ENCODE measurements at places on chromosomes 6 and 20.

DNA sequence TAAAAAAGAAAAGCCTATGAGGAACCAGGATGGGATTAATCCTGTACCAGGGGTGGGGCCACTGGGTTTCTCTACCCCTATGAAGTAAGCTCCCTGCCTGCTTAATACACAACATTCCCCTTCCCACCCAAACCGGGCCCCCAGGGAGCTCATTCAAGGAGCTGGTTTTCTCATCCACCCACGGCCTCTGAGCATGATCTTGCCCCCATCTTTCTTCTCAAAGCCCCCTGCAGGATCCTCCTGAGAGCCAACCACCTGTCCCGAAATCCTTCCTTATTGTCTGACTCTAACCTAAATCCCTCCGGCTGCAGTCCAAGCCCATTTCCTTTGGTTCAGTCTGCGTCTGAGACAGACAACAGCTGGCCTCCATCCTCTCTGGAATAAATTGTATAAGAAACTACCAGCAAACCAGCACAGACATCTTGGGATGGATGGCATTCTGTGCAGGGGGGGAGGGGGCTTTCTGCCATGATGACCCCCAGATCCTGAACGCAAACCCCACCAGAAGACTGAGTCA is 21.0 kb downstream of the KCNK5 start:
- DNase-seq = no peak

- no peak for DNase-seq
Observed at GRCh38 chr6:156699017-156699421, 78.2 kb upstream of the ARID1B start.

- no peak for DNase-seq
Observed at GRCh38 chr6:106063448-106063850, 22.7 kb upstream of the PRDM1 start.

- no peak for DNase-seq
Observed at GRCh38 chr6:170448751-170449630, 104.1 kb downstream of the PSMB1 start.

GRCh38 chr6:5172041-5172653 is 87.0 kb downstream of the PPP1R3G start:
- DNase-seq = no peak

DNA sequence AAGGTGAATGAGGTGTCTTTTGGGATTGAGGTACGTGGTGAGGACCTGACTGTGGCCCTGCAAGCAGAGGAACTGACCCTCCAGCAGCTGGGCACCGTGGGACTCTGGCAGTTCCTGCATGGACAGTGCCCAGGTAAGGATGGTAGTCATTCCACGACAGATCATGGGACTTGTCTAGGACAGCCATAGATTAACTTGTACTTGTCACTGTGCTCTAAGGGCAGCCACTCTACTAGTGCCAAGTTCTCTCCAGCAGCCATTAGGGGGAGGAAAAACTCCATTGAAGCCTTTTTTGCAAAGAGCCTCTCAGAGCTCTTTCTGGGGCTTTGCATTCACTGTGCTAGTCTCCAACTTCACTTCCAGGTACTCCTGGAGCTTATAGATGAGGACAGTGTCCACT is 20.4 kb downstream of the TAF11 start:
- no peak for DNase-seq

DNA sequence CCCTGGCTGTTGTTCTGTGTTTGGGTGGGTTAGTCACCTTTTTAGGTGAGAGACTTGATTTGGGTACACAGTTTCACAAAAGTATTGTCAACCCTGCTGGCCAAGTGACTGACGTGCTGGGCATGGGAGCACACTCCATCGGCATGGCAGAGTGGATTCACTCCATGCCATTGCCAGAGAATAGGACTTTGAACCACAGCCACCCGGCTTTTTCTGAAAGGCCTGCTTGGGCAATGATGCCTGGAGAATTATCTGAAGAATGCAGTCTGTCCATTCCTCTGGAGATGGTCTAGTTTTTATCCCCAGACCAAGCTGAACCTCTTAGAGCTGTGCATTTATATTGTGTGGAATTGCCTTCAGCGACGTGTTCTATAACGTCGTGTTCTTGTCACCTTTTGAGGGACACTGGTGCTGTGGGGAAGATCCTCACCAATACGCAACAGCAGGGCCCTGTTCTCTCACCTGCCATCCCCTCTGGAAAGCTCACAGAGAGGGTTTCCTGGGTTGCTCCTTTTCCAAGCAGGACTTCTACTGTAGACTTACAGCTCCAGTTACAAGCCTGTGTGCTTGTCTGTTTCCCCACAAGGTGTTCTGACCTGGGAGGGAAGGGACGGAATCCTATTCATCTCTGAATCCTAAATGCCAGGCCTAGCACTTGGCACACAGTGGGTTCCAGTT is 183.4 kb upstream of the AKAP12 start:
- no peak for DNase-seq

GRCh38 chr6:90691823-90692222 is 105.0 kb upstream of the MAP3K7 start:
- no peak for DNase-seq

DNA sequence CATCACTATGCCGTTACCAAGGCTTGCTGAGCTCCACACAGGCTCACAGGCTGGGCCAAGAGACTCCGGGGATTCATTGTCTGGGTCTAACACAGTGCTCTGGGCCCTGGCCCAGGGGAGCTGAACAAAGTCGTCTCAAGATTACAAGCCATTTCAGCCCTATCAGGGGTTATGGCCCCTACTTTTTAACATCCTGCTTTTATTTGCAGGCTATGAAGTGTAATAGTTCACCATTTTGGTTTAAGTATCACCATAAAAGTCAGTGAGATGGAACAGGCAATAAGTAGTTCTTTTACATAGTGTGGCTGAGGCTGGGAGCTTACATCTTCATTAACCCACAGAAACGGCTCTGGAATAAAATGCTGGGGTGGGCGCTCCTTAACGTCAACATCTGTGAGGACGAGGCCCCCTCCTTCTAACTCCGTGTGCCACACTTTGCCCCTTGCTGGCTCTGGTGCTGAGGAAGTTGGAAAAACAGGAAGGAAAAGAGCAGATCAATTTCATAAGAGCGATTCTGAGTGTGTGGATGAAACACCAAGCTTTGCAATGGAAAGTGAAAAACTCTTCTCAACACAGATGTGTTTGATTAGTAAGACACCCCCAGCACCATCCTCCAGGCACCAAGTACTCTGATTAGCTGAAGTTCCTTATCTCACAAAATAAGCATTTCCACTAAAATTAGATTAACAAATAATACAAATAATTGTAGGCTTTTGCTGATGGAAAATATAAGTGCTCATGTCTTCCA is 447.3 kb downstream of the MAFB start:
- DNase-seq = no peak

DNA sequence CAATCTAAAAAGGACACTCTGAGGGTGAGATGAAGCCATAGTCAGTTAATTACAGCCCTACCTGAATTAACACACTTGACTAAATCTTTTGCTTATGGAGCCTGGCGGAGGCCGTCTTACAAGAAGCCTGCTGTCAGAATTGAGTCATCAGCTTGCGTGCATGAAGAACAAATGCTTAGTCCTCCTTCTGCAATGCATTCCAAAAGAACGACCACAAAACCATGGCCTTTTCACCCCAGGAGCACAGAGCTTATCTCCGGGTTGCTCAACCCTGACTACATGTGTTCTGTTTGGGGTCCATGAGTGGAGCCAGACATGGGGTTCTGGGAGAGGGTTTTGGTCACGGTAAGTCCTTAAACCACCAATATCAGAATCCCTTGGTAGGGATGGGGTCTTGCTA is 318.1 kb downstream of the CLIC5 start:
- DNase-seq = no peak

GRCh38 chr6:33620158-33620855 is 815 bp upstream of the ITPR3 start:
- DNase-seq = no peak

GRCh38 chr6:146905181-146905704 is 299.0 kb upstream of the STXBP5 start:
- DNase-seq = no peak

- DNase-seq = no peak
Observed at GRCh38 chr20:5508044-5508443, 191.3 kb upstream of the PROKR2 start.

- DNase-seq = no peak
Observed at GRCh38 chr6:40900791-40901190, 138.2 kb downstream of the UNC5CL start.

DNA sequence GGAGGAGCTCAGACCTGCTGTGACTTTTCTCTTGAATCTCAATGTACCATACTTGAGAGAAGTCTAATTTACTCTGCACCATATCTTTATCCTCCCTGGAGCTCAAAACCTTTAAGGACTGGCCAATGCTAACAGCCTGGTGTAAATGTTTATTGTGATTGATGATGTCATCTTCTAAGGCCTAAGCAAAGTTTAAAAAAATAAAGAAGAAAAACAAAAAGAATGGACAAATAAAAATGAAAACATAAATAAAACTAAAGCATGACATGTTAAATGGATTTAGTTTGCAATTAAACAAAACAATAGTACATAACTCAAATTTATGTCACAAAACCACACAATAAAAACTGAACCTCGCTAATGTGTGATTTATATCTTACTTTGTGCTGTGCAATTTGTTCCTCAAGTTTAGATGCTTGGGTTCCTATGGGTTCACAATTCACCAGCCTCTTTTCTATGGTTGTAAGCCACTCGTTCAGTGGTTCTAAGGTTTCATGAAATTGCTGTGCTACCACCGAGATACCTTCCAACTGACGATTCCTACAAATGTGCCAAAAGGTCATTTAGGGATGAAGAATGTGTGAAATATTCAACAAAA is 113.0 kb downstream of the DST start:
- DNase-seq = no peak

Measured in stimulated activated CD4-positive, alpha-beta T cell treated with anti-CD3 and anti-CD28 coated beads, Interleukin-1b, Interleukin-23, amount 100 ng/mL, for 1 hour (primary cell).